ENCODE measurements at places on chromosomes 16 and 17.

- ATAC-seq: no peak
Observed at GRCh38 chr16:54987081-54987480, 56.4 kb downstream of the IRX5 start.

DNA sequence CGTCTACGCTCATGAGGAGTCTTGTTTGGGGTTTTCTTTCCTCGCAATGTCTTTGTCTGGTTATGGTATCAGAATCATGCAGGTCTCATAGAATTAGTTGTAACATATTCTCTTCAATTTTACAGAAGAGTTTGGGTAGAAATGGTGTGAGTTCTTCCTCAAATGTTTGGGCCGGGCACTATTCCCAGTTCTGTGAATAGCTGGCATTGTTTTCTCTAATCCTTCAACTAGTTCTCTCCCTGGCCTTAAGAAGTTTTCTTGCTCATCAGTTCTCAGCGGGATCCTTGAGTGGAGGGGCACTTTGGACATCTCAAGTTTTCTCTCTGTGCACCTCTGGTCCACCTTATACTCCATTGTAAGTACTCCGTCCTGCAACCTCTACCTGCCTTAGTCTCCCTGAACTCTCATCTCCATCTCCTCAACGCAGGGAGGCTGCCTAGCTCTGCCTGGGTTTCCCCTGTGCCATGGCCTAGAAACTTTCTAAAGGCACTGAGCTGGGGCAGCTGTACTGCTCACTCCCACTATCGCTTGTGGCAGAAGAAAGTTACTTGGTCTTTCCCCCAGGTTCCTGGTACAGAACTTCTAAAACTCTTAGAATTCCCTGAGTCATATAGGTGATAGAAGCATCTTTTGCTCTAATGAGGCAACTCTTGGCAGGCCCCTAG, 16.9 kb downstream of the NSMCE1 start:
- no peak for ATAC-seq

- no peak for ATAC-seq
Observed at GRCh38 chr17:18377437-18378204, at the start of gene EVPLL. Gene EVPLL (plus strand): TSS chr17:18377778. CDS start chr17:18380938, 3,160 bp downstream.

DNA sequence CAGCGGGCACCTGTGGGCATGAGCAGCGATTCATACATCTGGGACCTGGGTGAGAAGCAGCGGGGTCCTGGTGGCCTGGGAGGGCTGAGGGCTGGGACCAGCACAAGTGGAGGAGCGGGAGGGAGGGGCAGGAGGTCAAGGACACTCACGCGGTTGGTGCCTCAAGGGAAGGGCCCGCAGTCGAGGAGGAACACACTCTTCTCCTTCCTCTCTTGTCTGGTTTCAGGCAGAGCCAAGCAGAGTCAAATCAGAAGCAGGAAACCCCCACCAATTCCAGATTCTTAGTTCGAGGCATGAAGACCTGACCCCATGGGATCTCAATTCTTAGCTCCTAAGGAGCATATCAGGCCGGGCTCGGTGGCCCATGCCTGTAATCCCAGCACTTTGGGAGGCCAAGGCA, 15.7 kb downstream of the DNAI2 start:
- no peak for ATAC-seq

DNA sequence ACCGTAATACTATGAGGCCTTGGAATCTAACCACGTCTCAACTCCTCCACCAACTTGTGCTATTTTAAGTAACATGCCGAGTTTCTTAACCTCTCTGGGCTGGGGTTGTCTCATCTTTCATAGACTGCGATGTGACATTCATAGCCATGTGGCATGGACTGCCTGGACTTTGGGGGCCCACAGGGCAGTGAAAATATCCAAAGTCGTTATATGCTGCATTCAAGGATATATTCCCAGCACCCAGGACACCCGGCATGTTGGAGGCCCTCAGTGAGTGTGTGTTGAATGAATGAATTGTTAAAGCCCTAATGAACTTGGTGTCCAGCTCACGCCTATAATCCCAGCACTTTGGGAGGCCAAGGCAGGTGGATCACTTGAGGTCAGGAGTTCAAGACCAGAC, 203.1 kb downstream of the CBLN1 start:
- no peak for ATAC-seq

DNA sequence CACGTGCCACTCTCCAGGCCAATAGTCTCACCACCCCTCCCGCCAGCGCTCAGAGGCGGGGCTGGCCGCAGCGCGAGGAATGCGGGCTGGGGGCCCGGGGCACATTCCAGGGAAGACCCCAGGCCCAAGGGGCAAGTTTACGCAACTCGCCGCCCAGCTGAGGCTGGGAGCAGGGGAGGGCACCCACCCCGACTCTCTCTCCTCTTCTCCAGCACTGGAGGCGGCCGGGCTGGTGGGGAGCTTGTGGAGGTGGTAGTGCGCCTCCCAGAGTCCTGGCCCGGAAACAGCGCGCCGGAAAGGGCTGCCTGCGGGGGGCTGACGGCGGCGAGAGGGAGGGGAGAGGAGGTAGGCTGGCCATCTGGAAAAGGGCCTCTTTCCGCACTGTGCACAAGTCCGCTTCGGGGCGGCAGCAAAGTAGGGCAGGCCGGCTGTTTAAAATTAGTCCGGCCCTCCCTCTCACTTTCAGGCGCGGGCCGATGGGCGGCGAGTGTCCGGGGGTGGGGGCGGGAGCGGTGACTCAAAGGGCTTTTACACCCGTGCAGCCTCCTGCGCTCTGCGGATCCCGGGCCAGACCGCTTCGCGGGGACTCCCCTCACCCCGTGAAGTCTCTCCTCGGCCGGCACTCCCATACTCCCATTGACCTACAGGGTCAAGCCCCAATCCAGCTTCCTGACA, 1.1 kb downstream of the FHOD1 start:
- ATAC-seq: peak; percentile 69

GRCh38 chr16:28494121-28494851, at the start of gene APOBR:
Gene APOBR (plus strand): TSS chr16:28494643. CDS start chr16:28494682, 39 bp downstream.
- no peak for ATAC-seq

DNA sequence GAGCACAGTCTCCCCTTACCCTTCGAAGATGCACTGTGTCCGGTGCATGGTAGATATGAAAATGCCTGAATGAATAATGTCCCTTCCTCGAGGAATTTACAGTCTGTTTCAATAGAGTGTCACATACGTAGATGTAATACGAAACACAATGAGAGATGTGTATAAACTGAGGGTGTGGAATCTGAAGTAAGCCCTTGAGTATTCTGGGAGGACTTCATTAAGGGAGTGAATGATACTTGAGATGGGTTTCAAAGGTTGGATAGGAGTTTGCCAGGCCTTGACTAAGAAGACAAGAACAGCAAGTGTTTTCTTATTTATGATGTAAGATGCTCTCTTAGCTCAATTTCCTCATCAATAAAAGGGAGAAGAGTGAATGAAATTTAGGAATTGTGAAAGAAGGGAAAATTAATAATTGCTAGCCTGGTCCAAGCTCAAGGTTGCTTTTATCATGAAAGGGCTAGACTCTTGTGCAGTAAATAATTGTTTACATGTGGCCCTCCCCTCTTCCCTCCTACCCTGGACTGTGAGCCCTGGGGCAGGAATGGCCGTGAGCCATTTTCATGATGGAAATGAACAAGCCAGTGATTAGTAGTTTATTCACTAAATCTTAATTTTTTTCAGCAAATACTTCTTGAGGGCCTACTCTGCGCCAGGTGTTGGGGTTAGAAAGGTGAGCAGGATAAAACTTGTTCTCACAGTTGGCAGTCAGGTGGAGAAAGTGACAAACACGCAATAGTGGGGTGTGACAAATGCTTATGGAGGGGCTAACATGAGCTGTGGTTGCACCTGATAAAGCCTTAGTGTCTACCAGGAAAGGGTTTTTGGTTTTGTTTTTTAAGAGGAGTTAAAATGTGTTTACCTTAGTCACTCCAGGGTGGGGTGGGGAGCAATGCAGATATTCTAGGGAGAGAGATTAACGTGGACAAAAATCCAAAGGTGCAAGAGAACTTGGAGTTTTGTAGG, 1.6 kb downstream of the KIF22 start:
- ATAC-seq: no peak

DNA sequence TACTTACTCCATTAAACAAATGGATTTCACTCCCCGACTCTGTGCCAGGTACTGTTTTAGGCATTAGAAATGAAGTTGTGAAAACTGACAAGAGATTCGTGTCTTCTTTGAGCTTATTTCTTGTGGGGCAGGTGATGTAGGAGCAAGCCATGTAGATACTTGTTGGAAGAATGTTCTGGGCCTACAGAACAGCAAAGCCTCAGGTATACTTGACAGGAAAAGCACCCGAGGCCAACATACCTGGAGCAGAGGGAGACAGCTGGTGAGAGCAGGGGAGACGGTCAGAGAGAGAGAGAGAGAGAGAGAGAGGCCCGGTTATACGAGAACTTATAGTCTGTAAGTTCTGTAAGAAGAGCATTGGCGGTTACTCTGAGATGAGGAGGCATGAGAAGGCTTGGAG, 110.8 kb downstream of the FTO start:
- no peak for ATAC-seq

GRCh38 chr17:31808521-31809050, 50.5 kb downstream of the COPRS start:
- no peak for ATAC-seq

- no peak for ATAC-seq
Observed at GRCh38 chr16:67179421-67180080, 4.2 kb downstream of the MATCAP1 start.

- no peak for ATAC-seq
Observed at GRCh38 chr16:66389256-66390176, 23.0 kb downstream of the CDH5 start.

GRCh38 chr17:5667871-5668270, 83.6 kb upstream of the NLRP1 start:
- 0 out of 3 replicates have a peak, but pooled peaks have one; percentile 42 for ATAC-seq

DNA sequence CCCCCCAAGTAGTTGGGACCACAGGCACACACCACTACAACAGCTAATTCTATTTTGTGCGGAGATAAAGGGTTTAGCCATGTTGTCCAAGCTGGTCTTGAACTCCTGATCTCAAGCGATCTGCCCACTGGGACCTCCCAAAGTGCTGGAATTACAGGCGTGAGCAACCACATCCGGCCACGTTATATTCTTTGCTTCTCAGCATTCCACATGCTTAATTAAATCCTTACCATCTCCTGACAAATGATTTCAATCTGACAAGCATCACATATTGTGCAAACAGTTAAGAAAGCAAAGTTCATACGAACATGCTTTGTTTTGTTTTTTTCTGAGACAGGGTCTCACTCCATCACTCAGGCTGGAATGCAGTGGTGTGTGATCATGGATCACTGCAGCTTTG, 18.2 kb downstream of the HIGD1B start:
- no peak for ATAC-seq

- ATAC-seq: peak; percentile 46
Observed at GRCh38 chr17:39926588-39927100, 757 bp downstream of the ORMDL3 start.

- ATAC-seq: no peak
Observed at GRCh38 chr17:11331547-11332513, 90.8 kb downstream of the SHISA6 start.

DNA sequence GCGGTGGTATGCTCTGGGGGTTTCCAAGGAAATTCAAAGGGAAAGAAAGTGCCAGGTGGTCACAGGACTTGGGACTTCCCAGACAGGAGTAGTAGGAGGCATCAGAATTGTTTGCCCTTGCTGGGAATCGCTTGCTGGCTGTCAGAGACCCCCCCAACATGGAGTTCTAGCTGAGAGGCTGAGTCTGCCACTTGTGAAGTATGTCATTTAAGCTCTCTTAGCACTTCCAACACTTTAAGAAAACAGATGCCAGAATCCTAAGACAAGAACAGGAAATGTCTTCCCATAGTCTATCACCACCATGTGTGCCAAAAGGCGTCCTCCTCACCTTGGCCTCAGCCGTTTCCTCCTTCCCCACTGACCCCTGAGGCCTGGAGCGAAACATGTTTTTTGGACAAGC, 193.8 kb upstream of the IRX3 start:
- no peak for ATAC-seq

- peak; percentile 71 for ATAC-seq
Observed at GRCh38 chr16:15642557-15643047, 352 bp downstream of the MARF1 start.

DNA sequence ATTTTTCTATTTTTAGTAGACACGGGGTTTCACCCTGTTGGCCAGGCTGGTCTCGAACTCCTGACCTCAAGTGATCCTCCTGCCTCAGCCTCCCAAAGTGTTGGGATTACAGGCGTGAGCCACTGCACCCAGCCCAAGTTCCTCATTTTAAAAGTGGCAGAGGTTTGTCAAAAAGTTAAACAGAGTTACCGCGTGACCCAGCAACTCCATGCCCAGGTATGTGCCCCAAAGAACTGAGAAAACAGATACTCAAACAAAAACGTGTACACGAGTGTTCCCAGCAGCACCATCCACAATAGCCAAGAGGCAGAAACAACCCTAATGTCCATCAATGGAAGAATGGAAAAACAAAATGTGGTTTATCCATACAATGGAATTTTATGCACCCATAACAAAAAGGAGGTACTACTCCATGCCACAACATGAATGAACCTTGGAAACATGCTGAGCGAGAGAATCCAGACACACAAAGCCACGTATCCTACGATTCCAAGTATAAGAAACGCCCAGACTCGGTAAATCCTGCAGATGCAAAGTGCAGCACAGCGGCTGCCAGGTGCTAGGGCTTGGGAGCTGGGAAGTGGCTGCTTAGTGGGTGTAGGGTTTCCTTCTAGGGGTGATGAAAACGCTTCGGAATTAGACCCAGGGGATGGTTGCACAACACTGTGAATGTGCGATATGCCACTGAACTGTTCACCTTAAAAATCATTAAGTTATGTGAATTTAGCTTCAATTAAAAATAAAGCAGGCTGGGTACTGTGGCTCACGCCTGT, 24.8 kb downstream of the ADCY9 start:
- ATAC-seq: no peak

DNA sequence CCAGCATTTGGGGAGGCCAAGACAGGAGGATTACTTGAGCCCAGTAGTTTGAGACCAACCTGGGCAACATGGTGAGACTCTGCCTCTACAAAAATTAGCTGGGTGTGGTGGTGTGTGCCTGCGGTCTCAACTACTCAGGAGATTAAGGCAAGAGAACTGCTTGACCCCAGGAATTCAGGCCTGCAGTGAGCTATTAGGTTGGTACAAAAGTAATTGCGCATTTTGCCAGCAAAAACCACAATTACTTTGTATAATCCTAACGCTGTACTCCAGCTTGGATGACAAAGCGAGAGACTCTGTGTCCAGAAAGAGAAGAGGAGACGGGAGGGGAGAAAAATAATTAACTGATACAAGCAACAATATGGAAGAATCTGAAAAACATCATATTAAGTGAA, 32.7 kb downstream of the YWHAE start:
- ATAC-seq: no peak

GRCh38 chr16:747978-748746, 7.4 kb upstream of the CIAO3 start:
- no peak for ATAC-seq

Measured in SK-N-SH treated with all-trans-retinoic acid at 6 μM for 48 hours (cell line).